ENCODE measurements at places on chromosomes 3 and 15. TPM values are rescaled to one million over a fixed set of nuclear protein-coding genes. Genes with fewer than 3 reads are reported as not detected.

TBL1XR1 gene
- 187 TPM for total RNA-seq

KLHDC8B gene
- 15.5 TPM for total RNA-seq

CLEC3B gene
- 19.2 TPM for total RNA-seq

ACTR8 gene
- 55.6 TPM for total RNA-seq

PDCD10 gene
- total RNA-seq = 64.4 TPM

CMTM8 gene
- 0.49 TPM for total RNA-seq
